Stimulated activated CD4-positive, alpha-beta T cell treated with anti-CD3 and anti-CD28 coated beads, Interleukin-12 subunit alpha, Interleukin-12 subunit beta, amount 100 ng/mL, for 48 hours (primary cell): ENCODE measurements at places on chromosomes 2 and 18.

- no peak for DNase-seq
Observed at GRCh38 chr18:58337686-58338085, 291.2 kb downstream of the ALPK2 start.

DNA sequence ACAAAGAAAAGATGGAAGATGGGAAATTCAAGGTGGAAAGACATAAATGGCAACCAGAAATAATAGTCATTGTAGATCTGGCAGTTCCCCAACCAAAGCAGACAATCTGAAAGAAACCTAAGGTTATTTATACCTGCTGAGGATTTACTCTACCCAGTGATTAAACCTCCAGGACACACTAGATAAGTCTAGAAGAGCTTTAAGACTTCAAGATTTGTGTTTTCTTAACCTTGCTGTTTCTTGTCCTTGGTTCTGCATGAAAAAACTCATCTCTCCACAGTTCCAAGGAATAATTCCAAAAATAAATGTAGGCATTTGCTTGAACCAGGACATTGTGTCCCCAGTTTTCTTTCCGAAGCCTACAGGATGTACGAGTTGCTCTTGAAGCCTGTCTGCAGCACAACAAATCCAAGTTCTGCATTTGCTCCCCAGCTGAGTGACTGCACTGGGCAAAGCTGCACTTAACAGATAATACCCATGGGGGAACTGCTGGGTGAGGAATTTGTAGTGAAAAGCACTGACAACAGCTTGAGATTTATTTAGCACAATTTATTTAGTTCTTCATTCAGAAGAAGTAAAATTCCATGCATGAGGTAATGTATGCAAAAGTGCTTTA is 19.8 kb downstream of the DTNA start:
- no peak for DNase-seq

- no peak for DNase-seq
Observed at GRCh38 chr2:55733335-55733734, 39.7 kb upstream of the PNPT1 start.

GRCh38 chr2:165905854-165906253 is 47.7 kb downstream of the TTC21B start:
- no peak for DNase-seq

- no peak for DNase-seq
Observed at GRCh38 chr2:118350621-118351020, 262.4 kb downstream of the INSIG2 start.

GRCh38 chr2:48715956-48716355 is 39.6 kb downstream of the LHCGR start:
- no peak for DNase-seq

DNA sequence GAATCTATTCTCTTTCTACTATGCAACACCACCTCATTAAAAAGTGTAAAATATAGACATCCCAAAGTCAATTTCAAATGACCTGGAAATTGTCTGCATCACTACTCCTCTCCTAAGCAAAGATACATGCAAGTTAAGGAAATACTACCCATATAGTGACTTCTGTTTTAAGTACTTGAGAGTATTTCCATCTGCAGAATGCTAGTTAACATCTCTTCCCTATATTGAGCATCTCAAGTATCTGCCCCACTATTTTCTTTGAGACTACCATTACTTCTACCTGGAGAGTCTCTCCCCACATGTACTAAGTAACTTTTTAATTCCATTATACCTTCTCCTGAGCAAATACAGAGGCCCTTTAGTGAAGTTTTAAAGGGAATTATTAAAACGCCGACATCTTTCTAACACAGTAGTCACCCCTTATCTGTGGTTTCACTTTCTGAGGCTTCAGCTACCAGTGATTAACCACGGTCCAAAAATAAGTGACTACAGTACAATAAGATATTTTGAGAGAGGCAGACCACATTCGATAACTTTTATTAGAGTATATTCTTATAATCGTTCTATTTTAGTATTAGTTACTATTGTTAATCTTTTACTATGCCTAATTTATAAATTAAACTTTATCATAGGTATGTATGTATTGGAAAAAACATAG is 21.8 kb downstream of the CWC22 start:
- no peak for DNase-seq

DNA sequence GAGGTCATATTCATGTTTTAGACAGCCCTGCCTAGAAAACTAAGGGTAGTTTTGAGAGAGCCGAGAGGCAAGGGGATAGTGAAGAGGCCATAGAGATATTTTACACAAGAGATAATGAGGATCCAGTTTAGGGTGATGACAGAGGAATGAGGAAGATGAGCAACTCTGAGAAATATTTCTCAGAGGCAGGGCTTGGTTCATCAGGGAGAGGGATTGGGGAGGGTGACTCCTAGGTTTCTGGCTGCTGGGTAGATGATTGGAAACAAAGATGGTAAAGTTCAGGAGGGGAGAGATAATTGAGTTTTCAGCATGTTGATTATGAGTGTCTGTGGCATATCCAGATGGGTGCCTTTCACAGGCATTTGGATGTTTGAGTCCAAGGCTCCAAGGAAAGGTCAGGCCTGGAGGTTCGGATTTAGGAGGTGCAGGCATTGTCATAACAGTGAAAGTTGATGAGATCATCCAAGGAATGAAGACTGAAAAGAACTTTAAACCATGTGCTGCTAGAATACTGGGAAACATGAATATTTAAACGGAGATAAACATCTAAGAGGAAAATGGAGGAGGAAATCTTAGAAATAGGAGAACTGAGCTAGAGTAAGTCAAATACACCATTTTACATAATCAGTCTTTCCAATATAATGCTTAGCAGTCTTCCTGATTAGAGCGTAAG is 7.4 kb downstream of the MYL12B start:
- no peak for DNase-seq

DNA sequence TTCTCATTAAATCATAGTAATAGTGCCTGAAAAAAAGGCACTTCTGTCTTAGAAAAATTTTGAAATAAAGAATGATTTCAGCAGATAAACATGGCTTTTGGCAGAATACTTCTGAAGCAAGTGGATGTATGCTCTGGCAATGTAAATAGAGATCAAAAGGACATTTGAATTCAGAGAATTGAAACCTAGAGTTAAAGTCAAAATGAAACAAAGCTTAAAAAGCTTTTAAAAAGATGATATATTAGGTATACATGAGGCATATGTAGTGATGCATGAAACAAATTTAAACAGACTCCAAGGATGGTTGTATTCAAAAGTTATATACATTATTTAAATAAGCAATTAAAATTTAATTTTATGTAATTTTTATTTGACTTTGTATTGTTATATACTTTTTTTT is 1344.5 kb upstream of the TMEFF2 start:
- no peak for DNase-seq

DNA sequence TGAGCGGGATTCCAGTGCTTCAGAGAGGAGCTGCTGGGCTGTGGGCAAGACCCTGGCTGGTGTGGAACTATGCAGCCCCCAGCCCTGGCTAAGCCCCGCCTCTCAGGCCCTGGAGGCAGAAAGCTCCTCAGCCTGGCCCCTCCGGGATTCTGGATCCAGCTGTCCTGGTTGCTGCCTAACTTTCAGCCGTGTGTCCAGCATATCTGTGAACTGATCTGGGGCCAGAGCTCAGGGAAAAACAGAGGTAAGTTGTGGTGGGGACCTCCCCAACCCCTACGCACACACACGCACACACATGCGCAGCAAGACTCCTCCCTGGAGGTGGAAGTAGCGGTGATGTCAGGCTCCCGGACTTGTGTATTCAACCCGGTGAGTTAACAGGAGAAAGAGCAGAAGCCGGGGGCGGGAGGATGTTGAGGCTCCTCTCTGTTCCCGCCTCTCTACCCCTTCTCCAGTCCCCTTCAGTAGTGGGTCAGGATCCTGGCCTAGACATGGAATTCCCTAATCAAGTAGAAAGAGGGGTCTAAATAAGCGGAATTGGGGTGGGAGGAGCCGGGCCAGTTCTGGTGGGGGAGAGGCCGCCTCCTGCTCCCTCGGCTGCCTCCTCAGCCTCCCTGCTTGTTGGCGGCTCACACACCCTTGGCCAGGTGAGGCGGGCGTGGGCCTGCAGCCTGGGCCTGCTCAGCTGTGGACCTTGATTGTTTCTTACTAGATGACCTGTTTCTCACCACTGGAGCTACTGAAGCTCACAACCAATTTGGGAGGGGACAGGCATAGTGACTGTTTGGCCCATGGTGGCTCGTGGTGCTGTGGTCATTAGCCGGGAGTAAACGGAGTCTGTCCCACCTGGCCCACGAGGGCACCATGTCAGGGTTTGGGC is 33.4 kb downstream of the SIX2 start:
- DNase-seq = no peak
